ENCODE measurements at places on chromosomes 2 and 18.

GRCh38 chr2:239093542-239093941 lies 245.7 kb downstream of the TWIST2 start:
- DNase-seq, result no peak

- no peak for DNase-seq
These were observed 71.0 kb downstream of the TPO start for GRCh38 chr2:1484131-1484884.

DNA sequence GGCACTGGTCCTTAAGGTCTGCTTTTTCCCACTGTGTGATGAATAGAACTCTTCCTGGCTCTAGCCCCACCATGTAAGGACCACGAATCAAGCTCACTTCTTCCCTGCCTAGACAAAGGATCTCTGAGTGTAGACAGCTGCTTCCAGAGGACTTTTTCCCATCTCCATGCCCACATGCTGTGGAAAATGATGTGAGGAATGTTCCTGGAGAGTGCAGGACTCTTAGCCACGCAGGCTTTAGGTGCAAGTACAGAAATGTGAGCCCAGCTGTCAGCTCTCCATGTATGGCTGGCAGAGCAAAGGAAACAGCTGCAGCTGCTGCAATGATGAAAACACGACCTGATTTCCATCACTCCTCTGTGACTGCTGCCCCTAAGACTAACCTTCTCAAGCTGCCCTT lies 35.5 kb downstream of the NXPH2 start:
- no peak for DNase-seq

- peak; percentile 20 for DNase-seq
These were observed 289.1 kb downstream of the TRIB2 start for GRCh38 chr2:13005761-13006335.

- no peak for DNase-seq
These were observed 270.7 kb downstream of the HAUS1 start for GRCh38 chr18:46374850-46375249.

All from kidney capillary endothelial cell (primary cell).